WTC11 (cell line): ENCODE measurements at places on chromosomes 3 and 15. TPM values are rescaled to one million over a fixed set of nuclear protein-coding genes. Genes with fewer than 3 reads are reported as not detected.
A peak's percentile ranks its signal among the peaks of the same experiment; 100 is the strongest.

GRCh38 chr3:126422121-126422520 is 27.4 kb downstream of the CFAP100 start:
- H3K4me1 ChIP-seq: peaks cover 23% of the 10 kb centered on the region
- no peak overlapping the region for H3K27ac ChIP-seq
- H3K27me3 ChIP-seq: peaks cover 4% of the 10 kb centered on the region
- no peak overlapping the region for H3K4me3 ChIP-seq
- DNase-seq: no peak
- H3K36me3 ChIP-seq: peaks cover 16% of the 10 kb centered on the region

DNA sequence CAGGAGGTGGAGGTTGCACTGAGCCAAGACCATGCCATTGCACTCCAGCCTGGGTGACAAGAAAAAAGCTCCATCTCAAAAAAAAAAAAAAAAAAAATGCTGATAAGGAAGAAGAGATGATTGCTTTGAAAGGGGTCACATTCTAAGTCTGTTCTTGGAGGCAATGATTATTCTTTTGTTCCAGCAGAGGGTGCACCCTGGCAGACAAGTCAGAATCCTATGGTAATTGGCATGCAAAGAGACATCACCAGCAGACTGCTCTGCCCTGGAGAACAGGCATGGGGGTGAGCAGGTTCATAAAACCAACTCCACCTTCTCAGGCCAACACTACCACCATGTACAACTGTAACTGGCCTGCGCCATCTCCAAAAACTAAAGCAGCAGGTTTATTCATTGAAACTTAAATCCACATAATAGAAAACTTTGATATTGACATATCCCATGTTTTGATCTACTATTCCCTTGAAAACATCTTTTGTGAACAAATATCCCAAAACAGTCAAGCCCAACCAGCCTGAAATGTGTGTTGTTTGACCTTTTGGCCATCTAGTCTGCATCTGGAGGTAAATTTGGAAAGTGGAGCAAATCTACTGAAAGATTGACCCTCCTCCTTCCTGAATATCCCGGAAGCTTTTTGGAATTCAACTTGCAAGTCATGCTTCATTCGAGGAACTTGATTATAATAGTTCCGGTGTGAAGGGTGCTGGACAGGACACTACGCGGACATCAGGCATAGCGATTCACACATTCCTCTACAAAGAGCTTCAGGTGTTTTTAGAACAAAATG is 100.3 kb downstream of the MECOM start:
- no peak for DNase-seq
- H3K36me3 ChIP-seq: peaks cover 5% of the 10 kb centered on the region
- peaks cover 12% of the 10 kb centered on the region for H3K4me1 ChIP-seq
- no peak overlapping the region for H3K27ac ChIP-seq
- no peak overlapping the region for H3K4me3 ChIP-seq
- no peaks in the 10 kb centered on the region for H3K27me3 ChIP-seq

The NLGN1 gene
- 12.4 to 16.5 TPM (median 15.7 TPM) in 3 replicates for total RNA-seq

GRCh38 chr3:35641920-35642527 is 2.7 kb downstream of the ARPP21 start:
- no peak overlapping the region for H3K27ac ChIP-seq
- no peaks in the 10 kb centered on the region for H3K36me3 ChIP-seq

DNA sequence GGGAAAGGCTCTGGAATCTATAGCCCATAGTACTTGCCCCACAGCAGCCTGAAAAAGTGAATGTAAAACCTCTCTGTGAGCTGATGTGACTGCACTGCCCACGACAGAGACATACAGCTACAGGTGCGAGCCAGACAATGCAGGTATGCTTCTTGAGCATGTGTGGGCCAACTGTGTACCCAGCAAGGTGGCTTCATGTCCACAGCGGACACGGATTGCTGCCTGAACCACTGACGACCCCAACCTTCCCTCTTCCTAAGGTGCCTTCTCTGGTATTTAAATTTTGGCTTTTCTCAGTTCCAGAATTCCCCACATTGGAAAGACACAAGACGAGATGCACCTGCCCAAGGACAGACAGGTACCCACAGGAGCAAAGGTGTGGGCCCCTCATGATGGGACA is 65.8 kb downstream of the SCN5A start:
- DNase-seq: no peak
- H3K27me3 ChIP-seq: no peaks in the 10 kb centered on the region
- no peaks in the 10 kb centered on the region for H3K36me3 ChIP-seq
- no peaks in the 10 kb centered on the region for H3K4me1 ChIP-seq
- no peak overlapping the region for H3K27ac ChIP-seq
- no peak overlapping the region for H3K4me3 ChIP-seq

DNA sequence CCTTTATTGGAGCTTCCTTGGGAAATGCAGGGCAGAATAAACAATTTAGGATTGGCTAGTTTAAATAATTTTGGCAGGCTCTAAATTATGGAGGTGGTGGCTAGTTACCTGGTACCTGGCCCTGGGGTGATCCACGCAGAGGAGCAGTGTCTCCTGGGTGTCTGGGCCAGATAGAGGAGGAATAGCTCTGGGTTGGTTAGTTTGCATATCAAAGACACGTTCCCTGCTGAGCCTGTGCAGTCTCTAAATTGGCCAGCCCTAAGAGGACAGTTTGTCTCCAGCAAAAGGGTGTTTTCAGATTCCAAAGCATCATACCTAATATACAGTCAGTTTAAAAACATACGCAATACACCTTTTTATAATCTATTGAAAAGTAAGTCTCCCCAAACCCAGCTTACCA is 333.3 kb upstream of the TPM1 start:
- no peaks in the 10 kb centered on the region for H3K27me3 ChIP-seq
- H3K4me1 ChIP-seq: peaks cover 14% of the 10 kb centered on the region
- no peak for DNase-seq
- H3K4me3 ChIP-seq: no peak overlapping the region

DNA sequence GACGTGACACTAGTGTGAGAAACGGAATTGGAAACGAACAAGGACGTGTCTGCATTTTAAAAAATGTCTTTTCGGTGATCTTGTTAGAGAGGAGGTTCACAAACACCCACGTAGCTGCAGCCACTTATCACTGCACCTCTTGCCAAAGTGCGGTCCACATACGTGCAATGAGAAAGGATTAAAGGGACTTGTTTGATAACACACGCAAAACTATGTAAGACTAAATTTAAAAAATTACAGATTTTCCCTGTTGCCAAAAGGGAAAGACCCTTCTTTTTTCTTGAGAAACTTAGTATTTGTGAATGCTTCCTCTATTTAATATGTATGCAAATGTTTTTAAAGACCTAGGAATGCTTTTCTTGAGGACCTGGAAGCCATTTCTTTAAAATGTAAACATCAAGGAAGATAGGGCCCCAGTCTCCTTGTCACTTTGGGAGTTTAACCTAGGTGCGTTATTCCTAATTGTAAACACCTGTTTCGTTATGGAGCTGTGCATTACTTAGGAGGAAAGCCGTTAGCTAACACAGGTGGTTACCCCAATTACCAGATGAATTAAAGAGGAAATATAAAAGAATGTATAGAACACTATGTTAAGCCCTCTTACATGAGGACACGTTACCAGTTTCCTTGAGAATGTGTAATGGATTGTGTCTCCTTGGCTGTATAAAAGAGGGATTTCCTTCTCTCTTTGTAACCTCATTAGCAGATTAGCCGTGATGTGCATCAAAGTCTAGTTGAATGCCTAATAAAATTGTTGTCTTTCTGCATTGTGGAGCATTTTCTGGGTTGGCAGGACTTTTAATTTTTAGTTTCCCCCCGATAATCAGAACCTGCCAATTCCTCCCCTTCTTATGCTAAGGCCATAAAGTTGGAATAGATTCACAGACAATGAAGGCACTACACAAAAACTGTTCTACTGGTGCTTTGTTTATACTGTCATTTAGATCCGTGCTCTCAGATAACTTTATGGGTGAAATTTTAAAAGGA is 1.0 kb downstream of the LEKR1 start:
- H3K36me3 ChIP-seq: no peaks in the 10 kb centered on the region
- peaks cover 95% of the 10 kb centered on the region for H3K27me3 ChIP-seq
- peaks cover 50% of the 10 kb centered on the region for H3K4me1 ChIP-seq

- H3K27ac ChIP-seq: no peak overlapping the region
- no peaks in the 10 kb centered on the region; the same call in 1 of the 2 replicates for H3K4me1 ChIP-seq
- no peaks in the 10 kb centered on the region for H3K36me3 ChIP-seq
- no peak for DNase-seq
- H3K27me3 ChIP-seq: no peaks in the 10 kb centered on the region
Observed at GRCh38 chr3:89584398-89584797, 477.0 kb downstream of the EPHA3 start.

DNA sequence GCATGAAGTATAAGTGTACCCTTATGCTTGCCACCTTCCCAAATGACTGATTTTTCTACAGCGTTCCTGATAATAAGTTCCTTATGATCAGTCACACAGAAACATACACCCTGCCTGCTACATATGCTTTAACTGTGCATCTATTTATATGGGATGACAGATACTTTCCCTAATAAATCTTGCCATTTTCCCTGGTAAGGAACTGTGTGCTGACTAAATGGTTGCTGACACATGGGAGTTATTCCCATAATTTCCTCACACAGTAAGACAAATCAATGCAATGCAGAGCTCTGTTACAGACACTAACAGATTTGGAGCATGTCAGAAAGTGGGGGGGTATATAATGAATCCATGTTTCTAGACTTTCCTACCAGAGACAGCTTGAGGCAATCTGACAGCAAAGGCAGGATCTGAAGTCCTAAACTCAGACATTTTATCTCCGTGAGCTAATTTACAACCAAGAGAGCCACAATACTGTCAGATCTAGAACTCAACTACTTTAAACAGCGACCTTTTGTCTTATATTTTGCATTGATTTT is 86.9 kb upstream of the TCF12 start:
- no peak overlapping the region for H3K27ac ChIP-seq
- H3K4me3 ChIP-seq: no peak overlapping the region
- no peak for DNase-seq
- no peaks in the 10 kb centered on the region; the same call in 1 of the 2 replicates for H3K27me3 ChIP-seq

The IMPDH2 gene
- 449 to 472 TPM (median 452 TPM) in 3 replicates for total RNA-seq

DNA sequence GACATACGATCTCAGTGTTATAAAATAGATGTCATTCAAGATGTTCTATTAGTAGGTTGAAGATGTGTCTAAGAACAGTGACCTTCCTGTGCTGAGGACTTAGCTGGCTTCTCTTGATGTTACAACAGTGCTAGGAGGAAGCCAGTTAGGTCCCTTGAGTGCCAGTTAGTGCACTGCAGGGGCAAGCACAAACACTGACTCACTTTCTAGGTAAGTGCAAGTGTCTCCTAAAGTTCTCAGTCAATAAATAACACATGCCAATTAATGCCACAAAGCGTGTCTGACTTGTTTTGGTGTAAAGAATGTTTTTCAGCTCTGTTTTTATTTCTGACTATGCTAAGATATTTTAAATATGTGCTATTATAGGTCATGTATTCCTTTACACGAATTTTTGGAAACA is 211.8 kb downstream of the NAALADL2 start:
- H3K36me3 ChIP-seq: no peaks in the 10 kb centered on the region
- H3K4me1 ChIP-seq: no peaks in the 10 kb centered on the region
- no peak overlapping the region for H3K27ac ChIP-seq
- no peak for DNase-seq

DNA sequence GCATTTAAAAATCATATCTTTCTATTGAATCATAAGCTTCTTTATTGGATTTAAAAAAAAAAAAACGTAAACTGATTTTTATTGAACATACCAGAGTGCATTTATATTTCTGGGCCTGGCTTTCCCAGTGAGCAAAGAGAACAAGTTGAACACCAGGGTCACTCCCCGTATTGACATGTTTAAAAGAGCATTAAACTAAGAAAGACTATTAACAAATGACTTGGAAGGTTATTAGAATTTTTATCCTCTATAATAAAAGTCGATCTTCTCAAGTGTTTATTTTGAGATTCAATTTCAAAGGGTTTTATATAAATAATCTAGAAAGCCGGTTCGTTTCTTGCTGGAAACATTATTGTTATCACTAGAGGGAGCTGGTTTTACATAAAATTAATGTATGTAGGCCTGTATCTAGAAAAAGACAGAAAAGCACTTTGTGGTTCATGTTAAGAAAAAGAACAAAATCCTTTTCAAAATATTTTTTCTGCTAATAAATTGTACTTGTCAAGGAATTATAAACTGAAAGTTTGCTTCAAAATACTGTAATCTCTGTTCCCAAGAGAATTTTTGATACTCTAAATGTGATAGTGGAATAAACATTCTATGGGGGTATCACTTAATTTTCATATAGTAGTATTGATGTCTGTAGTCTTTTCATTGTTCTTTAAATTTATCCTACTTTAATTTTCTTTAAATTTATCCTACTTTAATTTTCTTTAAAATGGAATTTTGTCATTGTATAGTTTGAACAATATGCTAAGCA is 321.8 kb upstream of the MME start:
- H3K27me3 ChIP-seq: no peaks in the 10 kb centered on the region; the same call in 1 of the 2 replicates
- H3K27ac ChIP-seq: no peak overlapping the region
- H3K36me3 ChIP-seq: no peaks in the 10 kb centered on the region
- peaks cover 5% of the 10 kb centered on the region; the same call in 1 of the 2 replicates for H3K4me1 ChIP-seq
- DNase-seq: no peak

The FEM1B gene
- 59.7 to 64.8 TPM (median 62.4 TPM) in 3 replicates for total RNA-seq

- H3K27me3 ChIP-seq: peaks cover 18% of the 10 kb centered on the region
- no peak for DNase-seq
- no peaks in the 10 kb centered on the region for H3K4me1 ChIP-seq
- no peaks in the 10 kb centered on the region for H3K36me3 ChIP-seq
Observed at GRCh38 chr3:127970966-127971592, 56.0 kb downstream of the KBTBD12 start.

GRCh38 chr3:136905549-136905948 is 43.5 kb downstream of the NCK1 start:
- peaks cover 63% of the 10 kb centered on the region for H3K4me1 ChIP-seq
- no peaks in the 10 kb centered on the region for H3K27me3 ChIP-seq

DNA sequence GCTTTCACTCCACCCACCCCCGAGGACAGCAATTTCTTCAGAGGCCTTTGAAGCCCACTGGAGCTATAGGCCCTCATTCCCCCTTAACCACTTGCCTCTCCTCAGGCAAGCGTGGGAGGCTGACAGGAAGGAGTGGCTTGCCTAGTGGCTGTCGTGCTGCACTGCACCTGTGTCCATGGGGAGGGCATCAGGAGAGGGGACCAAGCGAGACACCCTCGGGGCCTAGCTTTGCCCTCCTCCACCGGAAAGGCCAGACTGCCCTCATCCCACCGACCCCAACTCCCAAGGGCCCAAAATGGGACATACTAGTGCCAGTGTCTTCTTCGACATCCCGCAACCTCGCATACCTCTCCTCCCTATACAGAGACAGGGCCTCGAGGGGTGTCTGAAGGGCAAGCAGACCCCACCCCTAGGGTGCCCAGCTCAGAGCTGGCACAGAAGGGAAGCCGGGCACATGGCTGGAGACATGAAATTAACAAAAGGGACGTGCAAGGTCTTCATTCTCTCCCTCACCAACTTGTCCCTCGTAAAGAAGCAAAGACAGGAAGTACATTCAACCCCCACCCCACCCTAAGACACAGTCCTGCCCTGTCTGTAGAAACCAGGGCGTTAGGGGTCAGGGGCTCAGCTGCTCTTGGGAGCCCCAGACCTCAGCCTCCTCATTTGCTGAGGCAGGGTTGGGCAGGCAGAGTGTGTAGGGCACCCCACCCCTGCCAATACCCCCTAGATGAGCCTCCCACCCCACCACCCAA is 24.3 kb downstream of the VIPR1 start:
- H3K4me1 ChIP-seq: peaks cover 2% of the 10 kb centered on the region; the same call in 1 of the 2 replicates
- DNase-seq: peak; percentile 30
- H3K27ac ChIP-seq: no peak overlapping the region
- H3K4me3 ChIP-seq: no peak overlapping the region
- no peaks in the 10 kb centered on the region for H3K36me3 ChIP-seq
- H3K27me3 ChIP-seq: no peaks in the 10 kb centered on the region

- H3K27me3 ChIP-seq: no peaks in the 10 kb centered on the region
- peaks cover 17% of the 10 kb centered on the region for H3K4me1 ChIP-seq
- no peaks in the 10 kb centered on the region for H3K36me3 ChIP-seq
- H3K27ac ChIP-seq: no peak overlapping the region
Observed at GRCh38 chr3:192038726-192039125, 577.8 kb downstream of the PYDC2 start.

- H3K27ac ChIP-seq: peak overlapping the region; percentile 93; the same call in 1 of the 2 replicates
- peaks cover 45% of the 10 kb centered on the region for H3K4me1 ChIP-seq
- H3K4me3 ChIP-seq: no peak overlapping the region
- H3K27me3 ChIP-seq: no peaks in the 10 kb centered on the region
Observed at GRCh38 chr3:107366766-107367165, 10.5 kb upstream of the CCDC54 start.
